SHP77 (cell line): ENCODE measurements at places on chromosomes 12 and 14.

DNA sequence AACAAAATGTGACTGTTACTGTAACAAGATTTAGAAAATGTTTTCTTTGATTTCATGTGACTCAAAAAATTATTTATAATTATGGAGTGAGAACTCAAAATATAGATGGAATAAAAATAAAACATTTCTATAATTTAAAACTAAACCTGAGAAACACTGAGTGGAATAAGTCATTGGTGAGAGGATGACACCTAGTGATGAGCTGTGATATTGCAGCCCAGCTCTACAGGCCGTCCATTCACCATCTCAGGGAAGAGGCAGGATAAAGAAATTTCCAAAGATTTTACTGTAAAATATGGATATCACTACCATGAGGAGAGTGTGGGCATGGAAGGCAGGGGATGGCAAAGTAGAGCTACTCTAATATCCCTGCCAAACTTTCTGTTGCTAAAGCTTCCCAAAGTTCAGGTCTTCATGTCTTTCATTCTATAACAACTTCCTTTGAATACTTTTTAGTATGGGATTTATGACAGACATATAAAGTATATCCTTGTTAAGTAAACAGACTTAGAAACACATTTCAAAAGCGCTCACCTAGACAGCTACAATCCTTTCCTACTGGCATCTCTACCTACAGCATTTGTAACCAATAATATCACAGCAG, 308.0 kb downstream of the ITPR2 start:
- DNase-seq: no peak

DNA sequence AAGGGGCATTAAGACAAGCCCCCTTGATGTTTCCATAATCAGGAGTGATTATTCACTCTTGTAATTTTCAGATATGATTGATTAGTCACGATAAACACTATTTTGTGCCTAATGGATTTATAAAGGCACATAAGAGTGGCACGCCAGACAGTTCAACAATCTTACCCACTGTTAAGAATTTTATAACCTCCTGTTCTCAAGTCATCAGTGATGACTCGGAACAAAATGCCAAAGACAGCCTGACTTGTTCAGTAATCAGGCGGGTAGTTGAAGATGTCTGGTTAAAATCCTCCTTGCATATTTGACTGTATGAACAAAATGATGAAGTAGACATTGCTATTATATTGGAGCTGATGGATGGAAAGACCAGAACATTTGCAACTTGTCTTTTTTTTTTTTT, 212.1 kb upstream of the RMST start:
- no peak for DNase-seq

DNA sequence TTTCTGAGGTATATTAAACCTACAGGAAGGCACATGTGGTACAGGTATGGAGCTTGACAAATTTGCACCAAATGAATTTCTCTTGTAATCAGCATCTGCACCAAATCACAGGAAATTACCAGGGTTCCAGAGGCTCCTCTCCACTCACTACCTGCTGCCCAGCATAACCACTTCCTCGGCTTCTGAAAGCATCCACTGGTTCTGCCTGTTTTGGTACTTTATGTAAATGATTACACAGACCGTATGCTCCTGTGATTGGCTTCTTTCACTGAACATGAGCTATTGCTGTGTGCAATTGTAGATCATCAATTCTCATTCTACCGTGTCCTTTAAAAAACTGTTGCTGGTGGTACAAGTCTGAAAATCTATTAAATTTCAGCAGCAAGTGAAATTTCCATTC, 522.1 kb downstream of the TMEM132D start:
- DNase-seq: no peak

GRCh38 chr12:112901271-112901670, 5.5 kb upstream of the OAS1 start:
- peak; percentile 13 for DNase-seq

DNA sequence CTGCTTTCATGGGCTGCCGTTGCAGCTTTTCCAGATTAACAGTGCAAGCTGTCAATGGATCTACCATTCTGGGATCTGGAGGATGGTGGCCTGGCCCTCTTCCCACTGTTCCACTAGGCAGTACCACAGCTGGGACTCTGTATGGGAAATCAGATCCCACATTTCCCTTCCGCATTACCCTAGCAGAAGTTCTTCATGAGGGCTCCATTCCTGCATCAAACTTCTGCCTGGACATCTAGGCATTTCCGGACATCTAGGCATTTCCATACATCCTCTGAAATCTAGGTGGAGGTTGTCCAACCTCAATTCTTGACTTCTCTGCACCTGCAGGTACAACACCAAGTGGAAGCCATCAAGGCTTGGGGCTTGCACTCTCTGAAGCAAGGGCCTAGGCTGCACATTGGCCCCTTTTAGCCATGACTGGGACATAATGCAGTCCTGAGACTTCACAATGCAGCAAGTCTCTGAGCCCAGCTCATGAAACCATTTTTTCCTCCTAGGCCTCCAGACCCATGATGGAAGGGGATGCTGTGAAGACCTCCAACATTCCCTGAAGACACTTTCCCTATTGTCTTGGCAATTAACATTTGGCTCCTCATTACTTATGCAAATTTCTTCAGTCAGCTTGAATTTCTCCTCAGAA, 863.3 kb downstream of the C12orf50 start:
- DNase-seq: no peak

DNA sequence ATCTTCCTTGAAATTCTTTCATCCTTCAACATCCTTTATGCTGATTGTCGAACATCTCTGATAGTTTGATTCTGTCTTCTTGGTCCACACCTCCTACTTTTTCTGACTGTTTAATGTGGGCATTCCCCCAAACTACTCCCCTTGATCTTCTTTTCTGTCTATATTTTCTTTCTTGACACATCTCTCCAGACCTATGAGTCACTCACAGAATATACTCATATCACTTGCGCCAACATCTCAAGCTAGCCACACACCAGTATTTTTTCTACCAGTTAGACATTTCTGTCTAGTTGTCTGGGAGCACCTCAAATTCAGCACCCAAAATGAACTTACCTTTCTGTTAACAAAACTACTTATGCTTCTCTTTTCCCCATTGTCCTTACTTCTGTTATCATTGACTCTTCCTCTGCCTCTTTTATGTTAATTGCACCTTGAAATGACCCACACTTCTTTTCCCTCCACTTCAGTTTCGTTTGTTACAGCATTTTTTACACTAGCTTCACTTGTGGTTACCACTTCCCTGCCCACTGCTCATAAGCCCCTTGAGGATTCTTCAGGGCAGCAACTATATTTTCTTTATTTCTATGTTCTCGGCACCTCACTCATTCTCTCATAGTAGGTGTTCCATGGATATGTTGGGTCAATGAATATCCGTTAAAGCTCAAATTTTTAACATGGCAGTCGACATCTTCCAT, 33.5 kb downstream of the TSHR start:
- no peak for DNase-seq

GRCh38 chr12:131171029-131171428, 217.3 kb downstream of the ADGRD1 start:
- no peak for DNase-seq

DNA sequence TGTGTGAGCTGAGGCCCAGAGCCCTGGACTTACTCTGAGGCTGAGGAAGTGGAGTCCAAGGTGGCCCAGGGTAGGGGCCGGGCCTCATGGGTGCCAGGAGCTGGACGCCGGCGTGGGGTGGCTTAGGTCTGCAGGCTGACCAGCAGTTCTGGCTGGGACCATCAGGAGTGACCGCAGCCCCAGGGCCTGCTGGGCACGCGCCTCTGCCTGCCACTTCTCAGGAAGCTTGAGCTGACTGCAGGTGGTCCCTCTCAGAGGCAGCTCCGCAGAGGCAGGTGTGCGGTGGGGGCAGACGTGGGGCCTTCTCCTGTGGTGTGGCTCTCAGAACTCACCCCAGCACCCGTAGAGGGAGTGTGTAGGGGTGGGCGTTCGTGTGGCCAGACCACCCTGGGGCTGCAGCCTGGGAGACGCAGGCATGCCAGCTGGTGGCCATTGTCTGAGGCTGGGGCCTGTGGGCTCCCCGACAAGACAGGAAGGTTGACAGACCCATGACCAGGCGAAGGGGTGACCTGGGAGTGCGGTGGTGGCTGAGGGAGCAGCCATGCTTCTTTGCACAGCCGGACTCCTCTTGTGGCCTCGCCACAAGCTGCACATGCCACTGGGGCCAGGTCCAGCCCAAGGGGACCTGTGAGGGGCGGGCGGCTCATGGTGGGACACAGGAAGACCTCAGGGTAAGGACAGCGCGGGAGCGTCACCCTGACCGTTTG, 40.0 kb upstream of the TEX22 start:
- DNase-seq: no peak

DNA sequence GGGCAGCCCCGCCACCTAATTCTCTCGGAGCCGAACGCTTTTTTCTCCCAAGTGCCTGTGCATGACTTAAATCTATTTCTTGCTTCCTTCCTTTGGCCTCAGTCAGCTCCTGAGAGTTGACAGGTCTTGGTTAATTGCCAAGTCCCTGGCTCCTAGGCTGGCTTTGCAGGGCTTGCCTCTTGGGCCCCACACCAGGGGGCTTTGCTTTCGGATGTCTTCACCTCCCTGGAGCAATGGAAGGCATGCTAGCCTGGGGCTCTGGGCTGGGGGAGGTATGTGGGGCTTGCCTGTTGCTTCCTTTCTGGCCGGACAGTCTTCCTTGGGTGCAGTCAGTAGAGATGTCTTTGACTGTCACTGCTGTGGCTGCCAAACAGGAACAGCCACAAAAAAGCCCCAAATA, 2.2 kb upstream of the KRT80 start:
- DNase-seq: no peak

DNA sequence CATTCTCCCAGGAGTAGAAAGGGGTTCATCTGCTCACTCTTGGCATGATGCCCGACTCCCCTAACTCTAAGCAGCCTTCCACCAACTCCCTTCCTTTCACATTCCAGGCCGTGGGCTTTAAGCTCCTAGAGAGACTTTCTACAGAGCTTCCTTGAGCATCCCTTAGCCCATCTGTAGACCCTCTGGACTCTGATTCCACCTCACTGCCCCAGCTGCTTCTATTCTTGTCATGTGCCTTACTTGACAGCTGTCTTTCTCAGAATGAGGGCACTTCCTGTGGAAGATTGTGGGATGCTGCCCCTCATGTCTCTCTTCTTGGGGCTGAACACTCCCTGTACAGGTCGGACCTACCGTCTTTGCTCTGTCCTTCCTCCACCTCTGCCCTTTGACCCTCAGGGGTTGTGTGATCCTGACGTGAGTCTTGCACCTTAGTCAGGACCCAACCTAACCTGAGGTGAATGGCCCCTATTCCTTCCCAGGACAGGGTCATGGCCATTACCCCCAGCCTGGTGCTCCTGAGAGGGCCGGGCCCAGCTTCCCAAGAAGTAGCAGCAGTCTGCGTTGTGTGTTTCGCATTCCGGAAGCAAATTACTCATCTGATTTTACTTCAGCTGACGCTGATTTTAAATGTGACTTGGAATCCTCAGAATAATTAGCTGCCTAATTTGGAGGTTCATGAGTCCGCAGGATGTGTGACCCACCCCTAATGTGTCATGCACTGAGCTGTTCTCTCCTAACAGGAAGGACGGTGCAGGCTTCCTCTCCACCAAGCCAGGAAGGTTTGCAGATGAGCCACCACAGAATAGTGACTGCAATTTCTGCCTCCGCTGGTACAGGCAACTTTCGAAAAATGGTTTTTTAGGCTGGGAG, 2.7 kb upstream of the GALNT6 start:
- DNase-seq: no peak

GRCh38 chr12:59079002-59079401, 158.7 kb upstream of the LRIG3 start:
- DNase-seq: no peak

GRCh38 chr12:82950356-82950755, 263.6 kb downstream of the TMTC2 start:
- DNase-seq: no peak

GRCh38 chr12:32566663-32567295, 112.3 kb upstream of the DNM1L start:
- DNase-seq: no peak

DNA sequence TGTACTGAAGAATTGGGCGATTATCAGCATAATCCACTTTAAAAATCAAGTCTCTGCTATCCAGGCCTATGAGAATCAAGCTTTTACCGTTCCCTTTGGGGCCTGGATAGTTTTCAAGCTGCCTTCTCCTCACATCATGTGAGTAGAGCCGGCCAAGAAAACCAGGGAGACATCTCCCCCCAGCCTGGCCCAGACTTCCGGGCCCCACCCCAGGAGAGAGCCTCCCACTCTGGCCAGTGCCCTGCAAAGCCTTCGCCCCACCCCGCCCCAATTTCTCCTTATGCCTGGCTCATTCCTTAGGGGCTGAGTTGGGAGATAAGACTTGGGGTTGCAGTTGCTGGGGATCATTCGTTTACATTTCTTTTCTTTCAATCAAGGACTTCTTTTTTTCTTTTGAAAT, 1.4 kb upstream of the TMEM132C start:
- DNase-seq: no peak

DNA sequence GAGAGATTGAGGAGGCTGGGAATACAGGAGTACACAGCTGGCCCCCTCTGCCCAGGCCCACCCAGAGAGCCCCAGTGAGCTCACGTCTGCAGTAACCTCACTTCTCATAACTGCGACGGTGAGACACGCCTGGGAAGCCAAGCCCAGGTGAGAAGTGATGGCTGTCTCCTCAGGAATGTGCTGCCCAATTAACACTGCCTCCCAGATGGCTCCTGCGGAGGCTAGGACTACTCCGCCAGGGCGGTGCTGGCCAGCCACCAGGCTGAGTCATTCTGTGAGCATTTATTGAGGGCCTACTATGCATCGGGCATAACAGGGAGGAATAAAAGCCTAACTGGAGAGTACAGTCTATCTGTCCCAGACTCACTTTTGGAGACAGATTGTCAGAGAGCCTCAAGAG, 9.3 kb upstream of the TMEM106C start:
- no peak for DNase-seq

DNA sequence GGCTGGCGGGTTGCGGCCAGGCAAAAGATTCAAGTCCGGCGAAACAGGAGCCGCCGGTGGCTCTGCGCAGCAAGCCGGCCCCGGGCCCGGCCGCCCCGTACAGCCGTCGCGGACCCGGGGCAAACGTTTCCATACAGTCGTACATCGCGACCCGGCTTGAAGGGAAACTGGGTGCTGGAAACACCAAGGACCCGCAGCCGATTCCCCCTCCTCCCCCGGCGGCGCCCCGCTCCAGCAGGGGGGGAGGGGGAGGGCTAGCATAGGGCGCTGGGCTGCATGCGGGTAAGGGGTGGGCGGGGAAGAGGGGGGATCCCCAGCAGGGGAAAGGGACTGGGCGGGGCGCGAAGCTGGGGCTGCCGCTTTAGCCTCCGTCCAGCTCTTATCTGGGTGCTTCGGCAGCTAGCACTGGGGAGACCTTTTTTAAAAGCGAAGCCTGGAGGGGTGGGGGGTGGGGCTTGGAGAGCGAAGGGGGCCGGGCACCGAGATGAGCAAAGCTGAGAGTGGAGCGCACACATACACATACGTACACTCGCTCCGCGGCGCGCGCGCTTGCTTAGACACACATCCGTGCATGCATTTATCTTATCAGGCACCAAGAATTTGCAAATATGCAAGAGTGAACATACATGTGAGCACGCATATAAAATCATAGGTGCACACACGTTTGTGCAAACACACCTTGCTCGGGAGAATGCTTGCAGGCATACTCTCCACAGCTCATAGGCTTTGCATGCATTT, 11.9 kb downstream of the RARG start:
- DNase-seq: peak; percentile 56

DNA sequence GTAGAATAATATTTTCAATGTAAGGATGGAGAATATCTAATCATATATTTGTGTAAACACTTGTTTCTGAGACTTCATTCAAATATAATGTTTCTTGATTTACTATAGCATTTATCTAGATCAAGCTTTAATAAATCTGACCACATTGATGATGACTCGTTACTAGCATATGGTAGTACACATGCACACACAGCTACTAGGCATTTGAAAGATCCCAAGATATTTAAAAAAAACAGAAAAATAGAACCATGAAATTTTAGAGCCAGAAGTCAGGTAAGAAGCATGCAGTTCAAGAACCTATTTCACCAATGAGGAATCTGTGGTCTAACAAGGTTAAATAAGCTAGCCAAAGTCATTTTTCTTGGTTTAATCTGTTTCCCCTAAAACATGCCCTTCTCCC, 32.0 kb downstream of the DCP1B start:
- no peak for DNase-seq
